Iris pigment epithelial cell (primary cell): ENCODE measurements at places on chromosomes 2 and 18.

DNA sequence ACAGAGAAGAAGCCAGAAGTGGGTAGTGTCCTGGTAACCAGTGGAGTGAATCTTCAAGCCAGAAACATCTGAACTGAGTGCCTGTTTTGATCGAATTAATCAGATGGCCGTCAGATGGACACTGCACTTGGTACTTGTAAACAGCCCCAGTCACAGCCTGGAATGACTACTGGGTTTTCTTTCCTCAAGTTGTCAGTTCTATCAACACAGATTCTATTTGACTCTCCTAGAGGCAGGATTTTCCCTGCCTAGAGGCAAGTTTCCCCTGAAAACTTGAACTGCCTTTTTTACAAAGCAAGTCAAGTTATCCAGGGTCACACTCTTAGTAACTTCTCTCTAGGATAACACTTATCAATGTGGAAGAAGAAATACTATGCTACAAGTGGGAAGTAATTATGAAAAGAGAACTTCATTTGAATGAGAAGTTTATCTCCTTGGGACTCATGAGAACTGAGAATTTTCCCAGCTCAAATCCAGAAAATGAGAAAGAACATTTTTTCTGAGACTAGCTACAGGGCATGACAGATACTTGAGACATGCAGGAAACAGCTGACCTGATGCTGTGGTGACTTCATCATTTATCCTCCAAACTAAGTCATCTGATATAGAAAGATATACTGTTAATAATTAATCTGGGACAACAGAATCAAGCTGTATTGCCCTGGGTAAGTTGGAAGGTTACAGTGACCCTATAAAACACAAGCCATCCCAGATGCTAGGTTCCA lies 36.0 kb downstream of the SULT1C2 start:
- DNase-seq = peak; percentile 88

- no peak for DNase-seq
Observed at GRCh38 chr2:153196378-153197058, 282.0 kb downstream of the RPRM start.

DNA sequence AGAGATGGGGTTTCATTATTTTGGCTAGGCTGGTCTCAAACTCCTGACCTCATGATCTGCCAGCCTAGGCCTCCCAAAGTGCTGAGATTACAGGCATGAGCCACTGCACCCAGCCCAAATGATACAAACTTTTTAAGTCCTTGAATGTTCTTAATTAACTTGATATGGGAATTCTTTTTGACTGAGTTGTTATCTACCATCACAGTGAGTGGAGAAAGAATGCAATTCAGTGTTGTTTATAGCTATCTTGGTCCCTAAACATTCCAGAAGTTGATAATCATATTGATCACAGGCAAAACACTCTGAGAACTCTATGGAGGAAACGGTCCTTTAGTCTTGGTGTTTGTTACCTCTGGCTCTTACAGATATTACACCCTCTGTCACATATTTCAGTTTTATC lies 1072.5 kb downstream of the SUCLG1 start:
- DNase-seq = no peak

DNA sequence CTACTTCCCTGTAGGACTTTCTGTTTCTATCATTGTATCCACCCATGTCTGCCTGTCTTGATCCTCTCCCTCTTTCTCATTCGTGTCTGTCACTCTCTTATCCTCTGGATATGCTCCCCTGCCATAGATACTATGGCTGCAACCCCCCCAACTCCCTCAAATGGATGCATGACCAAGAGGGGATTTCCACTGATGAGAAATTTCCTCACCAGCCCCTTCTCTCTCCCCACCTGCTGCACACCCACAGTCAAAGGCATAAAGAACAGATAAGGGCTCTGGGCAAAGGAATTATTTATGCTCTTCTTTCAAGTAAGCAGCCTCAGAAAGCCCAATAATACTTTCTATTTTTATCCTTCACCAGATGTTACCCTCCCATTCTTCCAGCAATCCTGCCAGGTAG lies 121.3 kb downstream of the FOXI3 start:
- no peak for DNase-seq

DNA sequence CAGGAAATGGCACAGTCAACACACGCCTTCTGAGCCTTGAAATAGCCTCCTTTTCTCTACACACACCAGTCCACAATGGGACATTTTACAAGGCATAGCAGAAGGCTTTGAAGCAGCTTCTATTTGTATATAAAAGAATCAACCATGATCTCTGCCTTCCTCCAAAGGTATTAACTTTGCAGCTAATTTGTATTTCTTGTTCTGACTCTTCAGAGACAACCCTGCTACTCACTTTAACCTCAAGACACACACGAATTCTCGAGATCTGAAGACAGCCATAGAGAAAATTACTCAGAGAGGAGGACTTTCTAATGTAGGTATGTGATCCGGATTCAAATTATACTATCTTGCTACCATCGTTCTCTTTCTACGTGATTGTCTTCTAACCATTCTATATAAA lies 104.6 kb downstream of the VIT start:
- DNase-seq = no peak

DNA sequence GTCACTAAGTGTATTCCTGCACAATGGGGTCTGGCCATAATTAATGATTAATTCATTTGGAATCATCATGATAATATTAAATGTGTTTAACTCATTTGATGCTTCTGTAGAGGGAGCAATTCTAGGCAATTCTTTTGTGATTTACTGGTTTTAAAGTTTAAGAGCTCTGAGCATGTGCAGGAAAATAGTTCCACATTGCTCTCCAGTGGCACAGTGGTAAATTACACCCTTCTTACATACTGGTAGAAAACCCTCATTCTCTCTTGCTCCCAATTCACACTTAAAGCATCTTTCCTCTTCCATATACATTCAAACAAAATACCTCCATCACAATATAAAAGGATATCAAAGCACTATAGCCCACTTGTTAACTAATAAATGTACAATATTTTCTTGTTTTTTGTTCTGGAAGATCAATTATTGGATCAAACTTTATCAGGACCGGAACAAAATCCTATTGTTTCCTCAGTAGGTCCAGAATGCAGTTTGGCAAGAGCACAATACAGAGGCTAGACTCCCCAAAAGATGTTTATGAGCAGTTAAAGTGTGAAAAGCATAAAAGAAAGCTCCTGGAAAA lies 844.3 kb downstream of the MBD2 start:
- peak; percentile 36 for DNase-seq

DNA sequence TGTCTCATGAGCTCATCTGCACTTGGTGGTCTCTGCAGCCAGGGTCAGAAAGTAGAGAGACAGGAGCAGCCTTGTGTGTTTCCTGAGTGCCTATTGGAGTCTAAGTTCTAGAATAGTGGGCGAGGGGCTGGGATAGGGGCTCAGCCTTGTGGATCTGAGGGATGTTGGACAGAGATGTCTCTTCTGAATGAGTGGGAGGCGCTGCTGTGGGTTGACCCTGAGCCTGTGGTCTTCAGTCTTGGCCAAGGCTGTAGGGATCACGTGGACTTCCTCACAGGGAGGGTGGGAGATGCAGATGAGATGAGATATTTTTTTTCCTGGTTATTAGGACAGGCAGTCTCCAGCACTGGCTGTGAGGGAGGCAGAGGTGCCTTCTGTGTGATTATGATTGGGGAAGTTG lies 61.8 kb downstream of the RNF144A start:
- DNase-seq = no peak

DNA sequence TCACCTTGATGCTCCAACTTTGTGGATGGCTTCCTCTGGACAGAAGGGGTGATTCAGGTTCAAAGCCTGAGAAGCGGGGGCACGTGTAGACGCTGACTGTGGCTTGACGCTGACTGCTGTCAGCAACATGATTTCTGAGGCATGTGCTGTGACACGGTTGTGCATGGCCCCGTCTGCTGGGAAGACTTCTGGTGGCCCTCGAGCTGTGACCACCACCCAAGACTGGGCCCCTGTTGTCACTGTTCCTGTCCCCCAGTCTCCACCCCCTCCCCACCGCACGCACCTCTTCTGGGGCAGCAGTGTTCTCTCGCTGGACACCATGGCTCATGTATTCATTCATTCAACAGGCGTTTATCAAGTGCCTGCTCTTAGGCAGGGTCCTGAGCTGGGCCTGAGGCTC lies 245.0 kb downstream of the FAM210A start:
- no peak for DNase-seq

DNA sequence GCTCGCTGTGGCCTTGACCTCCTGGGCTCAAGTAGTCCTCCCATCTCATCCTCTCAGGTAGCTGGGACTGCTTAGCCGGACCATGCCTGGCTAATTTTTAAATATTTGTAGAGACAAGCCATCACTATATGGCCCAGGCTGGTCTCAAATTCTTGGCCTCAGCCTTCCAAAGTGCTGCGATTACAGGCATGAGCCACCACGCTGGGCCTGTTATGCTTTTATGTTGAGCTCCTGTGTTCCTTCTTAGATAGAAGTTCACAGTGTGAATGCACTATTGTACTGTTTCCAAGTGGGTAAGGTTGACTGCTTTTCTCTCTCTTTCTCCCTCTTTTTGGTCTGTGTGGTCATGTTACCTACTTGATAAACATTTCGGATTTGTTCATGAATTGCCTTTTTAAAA lies 61.9 kb downstream of the SMCHD1 start:
- no peak for DNase-seq

DNA sequence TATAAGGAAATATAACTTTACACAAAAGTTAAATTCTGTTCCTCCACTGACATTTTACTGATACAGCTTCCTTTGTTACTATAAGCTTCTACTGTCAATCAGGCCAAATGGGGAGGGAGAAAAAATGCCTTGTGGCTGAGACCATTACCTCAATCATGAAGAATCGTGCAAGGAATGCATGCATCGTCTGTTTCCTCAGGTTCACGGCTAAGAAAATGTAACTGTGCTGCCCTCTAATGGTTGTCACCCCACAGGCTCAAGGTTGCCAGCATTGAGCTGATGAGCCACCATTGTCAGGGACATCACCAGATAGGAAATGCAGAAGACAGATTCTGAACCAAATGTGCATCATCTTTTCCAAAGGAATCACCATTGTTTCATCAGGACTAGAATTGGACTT lies 426.9 kb downstream of the CDH2 start:
- DNase-seq = peak; percentile 93

DNA sequence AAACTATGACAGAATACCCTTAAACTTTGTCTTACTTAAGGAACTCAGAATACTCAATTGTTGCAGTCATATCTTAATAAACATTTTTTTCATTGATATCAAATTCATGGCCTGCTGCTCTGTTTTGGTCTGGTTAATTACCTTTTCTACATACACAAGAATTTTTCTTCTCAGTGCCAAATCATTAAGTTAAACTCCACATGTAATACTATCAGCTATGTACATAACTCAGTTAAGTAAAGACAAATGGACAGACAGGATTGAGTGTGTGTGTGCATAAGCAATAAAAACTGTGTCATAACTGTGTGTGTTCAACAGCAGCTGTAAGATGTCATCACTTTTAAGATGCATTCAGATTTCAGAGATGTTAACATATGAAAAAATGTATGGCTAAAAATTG lies 34.4 kb downstream of the VRK2 start:
- DNase-seq = no peak

DNA sequence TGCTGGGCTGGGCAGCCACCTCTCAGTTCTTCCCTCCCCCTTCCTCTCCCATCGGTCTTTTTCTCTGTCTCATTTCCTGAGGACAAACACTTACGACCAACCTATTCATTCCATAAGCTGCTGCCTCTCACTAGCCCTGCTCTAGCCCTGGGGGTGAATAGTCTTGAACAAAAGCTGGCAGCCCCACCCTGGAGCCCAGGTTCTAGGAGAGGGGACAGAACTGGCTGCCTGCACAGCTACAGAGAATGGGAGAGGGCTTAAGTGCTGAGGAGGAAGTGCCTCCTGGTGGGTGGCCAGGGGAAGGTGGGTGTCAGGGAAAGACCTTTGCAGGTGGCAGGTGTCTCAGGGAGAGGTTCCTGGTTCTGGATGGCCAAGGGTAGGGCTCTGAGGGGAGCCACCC lies 22.8 kb downstream of the ANO7 start:
- no peak for DNase-seq

DNA sequence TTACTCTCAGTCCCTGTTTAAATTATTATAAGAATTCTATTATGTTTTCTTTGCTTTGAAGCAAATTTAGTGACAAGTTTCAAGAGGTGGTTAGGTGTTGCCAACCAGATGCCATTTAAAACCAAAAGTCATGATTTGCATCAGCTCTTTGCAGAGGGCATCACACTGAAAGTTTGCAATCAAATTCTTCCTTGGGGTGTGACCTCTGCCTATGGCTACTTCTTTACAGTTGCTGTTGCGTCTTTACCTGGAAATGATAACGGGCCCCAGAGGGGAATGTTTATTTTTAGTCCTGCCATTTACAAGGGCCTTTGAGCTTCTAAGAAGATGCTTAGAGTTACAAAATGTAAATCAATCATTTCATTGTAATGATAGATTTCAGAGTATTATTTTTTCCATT lies 561.0 kb downstream of the ARHGAP15 start:
- DNase-seq = no peak

- DNase-seq = peak; percentile 98
Observed at GRCh38 chr2:229416116-229416694, 145.1 kb upstream of the PID1 start.

DNA sequence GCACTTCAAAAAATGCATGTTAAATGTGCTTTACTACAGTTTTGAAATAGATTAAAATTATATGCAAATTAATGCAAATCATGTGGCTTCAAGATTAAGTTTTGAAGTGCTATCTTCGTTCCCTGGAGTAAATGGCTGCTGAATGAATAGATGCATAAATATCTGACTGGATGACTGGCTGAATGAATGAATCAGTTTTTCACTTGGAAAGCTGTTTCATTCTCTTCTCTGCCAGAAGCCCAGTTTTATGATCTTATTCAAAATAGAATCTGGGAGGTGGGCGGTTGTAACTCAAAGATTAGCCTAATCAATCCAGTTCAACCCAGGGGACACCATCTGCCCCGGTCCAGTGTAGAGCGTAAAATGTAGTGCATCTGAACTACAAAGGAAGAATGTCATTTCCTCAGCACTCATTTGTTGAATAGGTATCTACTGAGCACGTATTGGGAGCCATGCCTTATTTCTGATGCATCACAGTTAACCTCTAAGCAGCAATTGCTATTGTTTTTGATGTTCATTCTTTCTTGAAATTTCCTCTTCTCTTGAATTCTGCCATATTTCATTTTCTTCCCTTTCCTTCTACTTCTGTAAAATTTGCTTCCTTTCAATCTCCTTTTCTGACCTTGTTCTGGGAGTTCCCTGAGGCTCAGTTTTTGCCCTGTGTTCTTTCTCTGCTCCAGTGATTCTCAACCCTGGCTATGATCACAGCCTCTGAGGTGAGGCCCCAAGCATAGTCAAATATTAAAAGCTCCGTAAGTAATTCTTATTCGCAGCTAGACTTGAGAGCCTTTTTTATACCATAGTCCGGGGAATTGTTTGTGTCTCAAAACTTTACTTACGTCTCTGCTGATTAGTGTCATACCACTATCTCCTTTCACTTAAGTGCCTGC lies 282.7 kb downstream of the PARD3B start:
- no peak for DNase-seq

GRCh38 chr2:235433860-235434259 lies 60.0 kb upstream of the AGAP1 start:
- DNase-seq = peak; percentile 3

DNA sequence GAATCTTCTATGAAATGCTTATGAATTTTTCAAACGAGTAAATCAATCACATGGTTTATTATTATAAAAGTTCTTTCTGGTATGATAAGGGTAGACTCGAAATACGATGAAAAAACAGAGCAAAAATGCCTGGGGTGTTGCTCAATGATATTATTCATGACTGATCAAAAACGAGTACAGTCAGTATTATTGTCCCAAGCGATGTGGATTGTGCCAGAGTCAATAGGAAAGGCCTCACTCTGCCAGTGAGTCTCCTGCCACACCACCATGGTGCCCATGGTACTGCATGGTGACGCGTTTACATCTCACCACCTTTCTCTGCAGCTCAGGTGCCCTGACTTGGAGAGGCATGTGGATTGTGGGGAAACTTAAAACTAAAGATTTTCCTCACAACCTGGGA lies 58.5 kb downstream of the KCTD1 start:
- DNase-seq = peak; percentile 50

GRCh38 chr18:57077786-57078552 lies 68.9 kb upstream of the BOD1L2 start:
- DNase-seq = no peak
